ENCODE measurements at places on chromosomes 4 and X.

DNA sequence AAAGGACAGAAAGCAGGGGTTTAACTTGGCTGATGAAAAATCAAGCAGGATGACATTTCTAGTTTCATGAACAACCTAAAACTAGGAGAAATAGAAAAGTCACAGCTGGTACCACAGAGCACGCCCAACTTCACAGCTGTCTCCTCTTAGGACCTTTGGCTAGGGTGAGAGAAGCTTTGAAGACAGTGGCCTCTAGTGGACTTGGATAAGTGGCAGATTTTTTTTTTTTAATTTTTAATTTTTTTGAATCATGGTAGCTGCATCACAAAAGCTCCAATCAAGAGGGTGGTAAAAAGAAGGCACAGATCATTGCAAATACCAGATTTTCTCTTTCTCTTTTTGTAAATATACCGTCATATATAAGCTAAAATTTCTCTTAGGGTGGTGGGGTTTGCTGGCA lies 20.2 kb upstream of the MAP3K15 start:
- peak; percentile 24 for DNase-seq

DNA sequence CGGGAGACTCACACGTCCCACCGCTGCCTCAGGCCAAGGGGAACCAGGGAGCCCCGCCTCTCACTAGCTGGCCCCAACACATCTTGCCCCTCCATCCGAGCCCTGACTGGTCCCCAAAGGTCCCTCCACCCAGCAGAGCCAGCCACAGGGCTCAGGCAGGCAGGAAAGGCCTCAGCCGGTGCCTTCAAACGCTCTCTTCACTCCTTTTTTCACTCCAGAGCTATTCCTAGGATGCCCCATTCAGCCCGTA lies 1.5 kb upstream of the ARHGAP4 start:
- DNase-seq = no peak

- no peak for DNase-seq
Observed at GRCh38 chrX:37942170-37942569, 64.2 kb upstream of the SYTL5 start.

DNA sequence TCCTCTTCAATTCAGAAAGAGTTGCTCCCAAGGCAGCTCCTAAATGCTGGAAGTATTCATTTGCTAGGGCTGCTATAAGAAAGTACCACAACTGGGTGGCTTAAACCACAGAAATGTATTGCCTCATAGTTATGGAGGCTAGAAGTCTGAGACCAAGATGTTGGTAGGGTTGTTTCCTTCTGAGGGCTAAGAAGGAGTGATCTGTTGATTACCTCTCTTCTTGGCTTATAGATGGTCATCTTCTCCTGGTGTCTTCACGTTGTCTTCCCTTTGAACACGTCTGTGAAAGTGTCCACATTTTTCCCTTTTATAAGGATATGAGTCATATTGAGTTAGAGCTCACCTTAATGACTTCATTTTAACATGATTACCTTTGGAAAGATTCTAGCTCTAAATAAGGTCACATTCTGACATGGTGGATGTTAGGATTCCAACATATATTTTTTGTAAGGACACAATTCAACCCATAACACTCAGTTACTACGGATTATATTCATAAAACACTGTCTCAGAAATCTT lies 266.3 kb downstream of the SPATA18 start:
- no peak for DNase-seq

GRCh38 chr4:93072292-93072691 lies 756.3 kb upstream of the ATOH1 start:
- no peak for DNase-seq

GRCh38 chrX:107721318-107721717 lies 54.3 kb downstream of the TSC22D3 start:
- no peak for DNase-seq

DNA sequence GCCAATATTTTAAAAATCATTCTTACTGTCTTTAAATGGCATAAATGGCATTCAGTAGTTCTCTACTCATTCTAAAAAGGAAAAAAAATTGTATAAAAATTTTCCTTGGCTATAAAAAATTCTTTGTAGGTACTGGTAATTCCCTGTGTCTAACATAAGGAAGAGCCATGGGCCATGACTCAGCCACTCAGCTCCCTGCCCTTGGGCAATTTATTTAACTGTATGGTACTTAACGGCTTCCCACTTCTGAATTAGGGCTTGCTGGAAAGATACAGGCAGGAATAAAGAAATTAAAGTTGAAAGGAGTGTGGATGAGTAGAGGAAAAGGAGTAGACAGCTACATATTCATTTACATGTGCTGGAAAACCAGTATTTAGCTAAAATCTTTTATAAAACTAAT lies 30.6 kb downstream of the ABHD18 start:
- no peak for DNase-seq

GRCh38 chr4:189088780-189089179 lies 851.9 kb upstream of the FRG1 start:
- DNase-seq = no peak

DNA sequence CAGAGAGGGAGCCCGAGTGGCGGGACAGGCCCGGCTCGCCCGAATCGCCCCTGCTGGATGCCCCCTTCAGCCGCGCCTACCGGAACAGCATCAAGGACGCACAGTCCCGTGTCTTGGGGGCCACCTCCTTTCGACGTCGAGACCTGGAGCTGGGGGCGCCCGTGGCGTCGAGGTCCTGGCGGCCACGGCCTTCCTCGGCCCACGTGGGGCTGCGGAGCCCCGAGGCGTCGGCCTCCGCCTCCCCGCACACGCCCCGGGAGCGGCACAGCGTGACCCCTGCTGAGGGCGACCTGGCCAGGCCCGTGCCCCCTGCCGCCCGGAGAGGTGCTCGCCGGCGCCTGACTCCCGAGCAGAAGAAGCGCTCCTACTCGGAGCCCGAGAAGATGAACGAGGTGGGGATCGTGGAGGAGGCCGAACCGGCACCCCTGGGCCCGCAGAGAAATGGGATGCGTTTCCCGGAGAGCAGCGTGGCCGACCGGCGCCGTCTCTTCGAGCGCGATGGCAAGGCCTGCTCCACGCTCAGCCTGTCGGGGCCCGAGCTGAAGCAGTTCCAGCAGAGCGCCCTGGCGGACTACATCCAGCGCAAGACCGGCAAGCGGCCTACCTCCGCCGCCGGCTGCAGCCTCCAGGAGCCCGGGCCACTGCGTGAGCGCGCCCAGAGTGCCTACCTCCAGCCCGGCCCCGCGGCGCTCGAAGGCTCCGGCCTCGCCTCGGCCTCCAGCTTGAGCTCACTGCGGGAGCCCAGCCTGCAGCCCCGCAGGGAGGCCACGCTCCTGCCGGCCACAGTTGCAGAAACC lies 156.9 kb downstream of the SOWAHB start:
- no peak for DNase-seq

GRCh38 chr4:2795300-2795892 lies 2.5 kb downstream of the SH3BP2 start:
- no peak for DNase-seq

- DNase-seq = no peak
Observed at GRCh38 chrX:115393271-115393670, 103.8 kb downstream of the LUZP4 start.

DNA sequence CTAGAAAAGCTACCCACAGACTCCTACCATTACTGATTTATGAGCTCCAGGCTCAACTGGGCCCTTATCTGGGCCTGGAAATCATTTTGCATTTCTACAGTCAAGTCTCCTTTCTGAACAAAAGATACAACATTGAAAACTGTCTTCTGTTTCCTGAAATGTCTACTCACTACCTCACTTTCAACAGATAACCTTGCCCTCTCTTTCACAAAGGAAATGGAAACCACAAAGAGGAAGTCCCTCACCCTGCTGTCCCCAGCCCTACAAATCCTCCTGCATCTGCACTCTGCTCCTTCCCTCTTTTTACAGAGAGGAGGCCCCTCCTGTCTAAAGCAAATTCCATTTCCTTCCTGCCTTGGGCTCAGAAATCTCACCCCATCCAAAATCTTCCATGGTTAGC lies 24.8 kb upstream of the CYBB start:
- DNase-seq = no peak

DNA sequence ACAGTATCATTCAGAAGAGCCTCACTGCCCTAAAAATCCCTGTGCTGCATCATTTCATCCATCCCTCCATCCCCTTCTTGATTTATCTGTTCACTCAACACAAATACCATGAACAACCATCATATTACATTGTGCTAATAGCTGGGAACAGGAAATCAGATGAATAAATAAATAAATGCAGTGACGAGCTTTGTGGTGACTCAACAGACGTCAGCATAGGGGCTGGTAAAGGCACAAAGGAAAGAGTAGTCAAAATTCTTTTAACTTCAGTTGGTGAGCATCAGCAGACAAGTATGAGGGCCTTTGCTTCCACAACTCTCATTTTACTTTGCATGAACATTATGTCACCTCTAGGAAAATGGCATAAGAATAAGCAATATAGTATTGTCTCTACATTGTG lies 65.5 kb downstream of the EDNRA start:
- no peak for DNase-seq

DNA sequence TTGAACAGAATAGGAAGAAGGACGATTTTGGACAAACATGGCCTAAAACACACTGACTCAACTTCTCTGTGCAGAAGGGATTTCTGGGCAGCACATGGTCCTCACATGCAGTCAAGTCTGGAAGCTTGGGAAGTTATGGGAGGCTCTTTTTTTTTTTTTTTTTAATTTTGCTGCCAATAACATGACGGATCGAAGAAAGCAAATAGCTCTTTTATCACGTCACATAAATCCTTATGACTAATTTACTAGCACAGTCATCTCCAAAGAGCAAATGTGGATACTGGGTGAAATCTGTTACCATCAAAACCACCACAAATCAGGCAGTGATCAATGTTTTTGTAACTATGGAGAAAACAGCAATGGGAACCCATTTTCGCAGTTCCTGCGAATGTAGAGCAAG lies 193.3 kb upstream of the FAM9B start:
- no peak for DNase-seq

DNA sequence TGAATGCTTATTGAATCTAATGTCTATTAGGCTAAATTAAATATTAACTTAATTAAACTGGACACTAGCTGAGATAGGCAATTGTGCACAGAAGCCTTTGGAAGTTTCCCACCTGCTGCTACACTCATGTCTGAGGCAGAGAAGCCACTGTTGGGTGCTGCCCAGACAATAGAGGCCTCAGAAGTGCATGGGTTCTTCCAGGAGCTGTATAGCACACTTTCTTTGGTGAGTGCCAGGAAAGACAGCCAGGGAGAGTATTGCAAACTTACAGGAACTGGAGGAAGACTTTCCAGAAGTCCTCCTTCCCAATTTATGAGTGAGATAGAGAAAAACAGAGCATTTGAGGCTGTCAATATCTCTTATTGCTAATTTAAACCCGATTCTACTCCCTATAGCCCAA lies 89.9 kb downstream of the GPAT3 start:
- DNase-seq = no peak

DNA sequence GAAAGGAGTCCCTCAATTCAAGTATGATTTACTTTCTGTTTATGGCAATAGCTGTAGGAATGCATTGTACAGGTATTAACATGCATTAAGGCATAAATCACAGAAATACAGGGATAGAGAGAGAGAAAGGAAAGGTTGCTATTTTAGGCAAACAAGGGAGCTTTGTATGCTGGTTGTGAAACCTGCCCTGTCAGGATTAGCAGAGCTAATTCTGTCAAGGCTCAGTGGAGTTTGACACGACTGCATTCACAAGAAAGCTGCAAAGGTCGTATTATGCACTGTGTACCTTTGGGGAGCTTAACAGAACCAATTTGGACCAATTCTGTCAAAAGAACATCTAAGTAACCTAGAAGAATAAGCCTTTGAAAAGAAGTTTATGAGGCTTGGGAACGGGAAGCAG lies 239.3 kb downstream of the GRIA2 start:
- peak; percentile 18 for DNase-seq

- no peak for DNase-seq
Observed at GRCh38 chr4:16079046-16079445, 4.8 kb downstream of the PROM1 start.

- no peak for DNase-seq
Observed at GRCh38 chr4:123809864-123810263, 413.3 kb downstream of the SPRY1 start.

DNA sequence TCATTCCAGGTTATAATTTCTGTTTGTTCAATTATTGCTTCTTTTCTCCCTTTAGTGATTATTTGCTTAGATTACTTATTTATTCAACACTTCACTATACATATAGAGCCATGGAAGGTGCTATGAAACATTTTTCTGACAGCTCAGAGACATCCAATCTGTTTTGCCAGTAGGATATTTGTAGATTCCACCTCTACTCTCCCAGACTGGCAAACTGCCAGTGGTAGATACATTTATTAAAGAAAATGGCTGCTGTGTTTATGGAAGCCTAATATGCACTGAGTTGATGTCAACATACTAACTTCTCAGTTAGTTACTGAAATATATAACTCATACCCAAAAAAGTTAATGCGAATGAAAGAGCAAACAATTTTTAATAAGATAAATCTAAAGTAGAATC lies 348.6 kb downstream of the TRAM1L1 start:
- DNase-seq = no peak

DNA sequence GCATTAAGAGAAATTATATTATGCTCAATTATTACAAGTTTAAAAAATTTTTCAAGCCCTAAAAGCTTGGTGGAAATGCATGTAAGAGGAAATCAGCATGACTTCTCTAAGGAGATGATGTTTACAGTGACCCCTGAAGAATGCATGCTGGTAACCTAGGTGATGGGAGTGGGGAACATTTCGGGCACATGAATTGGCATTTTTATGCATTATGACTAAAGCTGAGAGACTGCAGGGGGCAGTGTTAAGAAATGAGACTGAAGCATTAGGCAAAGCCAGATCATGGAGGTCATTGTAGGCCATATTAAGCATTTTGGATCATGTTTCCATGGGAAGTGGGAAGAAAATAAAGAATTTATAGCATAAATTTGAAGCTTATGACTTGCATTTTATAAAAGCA lies 421.3 kb downstream of the FAT4 start:
- peak; percentile 12 for DNase-seq

- DNase-seq = no peak
Observed at GRCh38 chrX:1667566-1667965, 52.7 kb downstream of the ASMT start.

DNA sequence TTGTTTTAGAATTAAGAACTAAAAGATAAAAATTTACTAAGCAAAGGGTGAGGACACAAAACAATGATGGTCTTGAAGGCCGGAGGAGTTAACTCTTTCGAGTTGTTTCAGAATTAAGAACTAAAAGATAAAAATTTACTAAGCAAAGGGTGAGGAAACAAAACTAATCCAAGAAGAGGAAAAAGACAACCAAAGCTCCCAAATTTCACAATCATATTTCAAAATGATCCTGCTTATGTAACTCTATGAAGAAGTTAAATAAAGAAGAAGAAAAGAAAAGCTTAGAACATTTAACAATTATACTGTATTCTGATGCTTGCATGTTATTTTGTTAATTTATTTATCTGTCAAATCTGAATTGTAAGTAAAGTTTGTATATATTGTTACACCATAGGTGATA lies 154.8 kb upstream of the SLIT2 start:
- DNase-seq = no peak

GRCh38 chr4:158277558-158277957 lies 67.3 kb downstream of the TMEM144 start:
- no peak for DNase-seq

GRCh38 chr4:93710101-93710846 lies 118.3 kb upstream of the ATOH1 start:
- peak; percentile 9 for DNase-seq

- no peak for DNase-seq
Observed at GRCh38 chr4:2754848-2755819, 1.0 kb downstream of the TNIP2 start.
